ENCODE measurements at places on chromosomes 11 and 22. TPM values are rescaled to one million over a fixed set of nuclear protein-coding genes. Genes with fewer than 3 reads are reported as not detected.
A peak's percentile ranks its signal among the peaks of the same experiment; 100 is the strongest.

The PVALB gene
- total RNA-seq, result 3.0 TPM

The GCAT gene
- 28.8 TPM for total RNA-seq

The KCNJ4 gene
- 0.92 TPM for total RNA-seq

The CRYBA4 gene
- total RNA-seq, result 0.52 TPM

The HIC2 gene
- total RNA-seq, result 22.8 TPM

The POTEH gene
- not detected for total RNA-seq

The MUC6 gene
- not detected for total RNA-seq

The OR4A5 gene
- not detected for total RNA-seq

The MS4A15 gene
- 0.11 TPM for total RNA-seq

The RIMBP3C gene
- total RNA-seq, result 0.22 TPM

The TH gene
- not detected for total RNA-seq

DNA sequence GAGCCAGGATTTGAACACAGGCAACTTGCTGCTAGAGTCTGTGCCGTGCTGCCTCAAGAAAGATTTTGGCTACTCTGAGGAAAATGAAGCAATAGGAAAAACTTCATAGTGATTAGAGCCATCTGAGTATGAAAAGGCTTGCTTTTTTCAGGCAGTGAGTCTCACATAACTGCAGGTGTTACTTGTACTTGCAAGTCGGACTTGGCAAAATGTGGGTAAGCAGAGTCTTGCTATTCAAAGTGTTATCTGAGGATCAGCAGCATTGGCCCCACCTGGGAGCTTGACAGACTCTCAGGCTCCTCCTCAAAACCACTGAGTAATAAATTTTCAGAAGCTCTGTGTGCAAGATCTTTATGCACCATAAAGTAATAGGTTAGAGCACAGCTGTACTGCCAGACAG is 18.1 kb downstream of the RNF141 start:
- no peak for DNase-seq
- H3K27me3 ChIP-seq, result no peaks in the 10 kb centered on the region
- no peak overlapping the region for H3K4me3 ChIP-seq
- H3K4me1 ChIP-seq, result no peaks in the 10 kb centered on the region
- H3K27ac ChIP-seq, result no peak overlapping the region

DNA sequence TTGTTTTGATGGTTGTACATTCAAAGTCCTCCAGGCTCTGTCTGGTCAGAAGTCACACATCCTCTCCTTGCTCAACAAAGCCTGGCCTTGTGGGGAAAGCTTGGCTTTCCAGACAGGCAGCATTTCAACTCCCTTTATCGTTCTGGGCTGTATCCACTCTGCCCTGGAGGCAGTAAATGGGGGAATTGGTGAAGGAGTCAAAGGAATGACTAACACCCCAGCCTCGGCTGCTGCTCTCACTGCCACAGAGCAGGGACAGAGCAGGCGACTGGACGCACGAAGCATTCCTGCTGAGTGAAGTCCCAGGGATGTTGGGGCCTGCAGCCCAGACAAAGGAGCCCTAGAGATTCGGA is 52.8 kb downstream of the WNT11 start:
- H3K27me3 ChIP-seq, result no peaks in the 10 kb centered on the region
- no peak for DNase-seq
- H3K4me3 ChIP-seq, result no peak overlapping the region
- no peak overlapping the region for H3K27ac ChIP-seq
- H3K4me1 ChIP-seq, result no peaks in the 10 kb centered on the region
- no peaks in the 10 kb centered on the region for H3K36me3 ChIP-seq

DNA sequence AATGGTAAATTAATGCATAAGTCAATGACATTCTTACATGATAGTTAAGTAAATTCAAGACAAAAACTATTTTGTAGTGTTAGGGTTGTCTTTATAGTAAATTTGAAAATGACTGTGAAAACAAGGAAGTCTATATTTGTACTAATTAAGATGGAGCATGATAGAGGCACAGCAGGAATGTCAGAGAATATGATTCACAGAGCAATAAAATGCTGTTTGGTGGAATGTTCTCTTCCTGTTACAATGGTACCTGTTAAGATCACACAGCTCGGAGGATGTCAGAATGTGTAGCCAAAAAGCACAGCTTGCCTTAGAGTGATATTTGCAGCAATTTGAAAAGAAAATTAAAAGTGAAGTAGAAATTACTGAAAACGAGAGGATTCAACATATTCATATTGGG is 2339.7 kb upstream of the RAG2 start:
- no peak overlapping the region for H3K27ac ChIP-seq
- no peaks in the 10 kb centered on the region for H3K4me1 ChIP-seq
- H3K27me3 ChIP-seq, result no peaks in the 10 kb centered on the region

GRCh38 chr11:92249156-92249753 is 24.6 kb downstream of the FAT3 start:
- no peak overlapping the region for H3K27ac ChIP-seq
- DNase-seq, result no peak
- H3K4me1 ChIP-seq, result peaks cover 27% of the 10 kb centered on the region

GRCh38 chr11:70526116-70527045 is 128.1 kb downstream of the CTTN start:
- no peaks in the 10 kb centered on the region for H3K27me3 ChIP-seq

- H3K27me3 ChIP-seq, result peaks cover 9% of the 10 kb centered on the region
- DNase-seq, result no peak
- peaks cover 4% of the 10 kb centered on the region for H3K36me3 ChIP-seq
- no peak overlapping the region for H3K27ac ChIP-seq
- H3K4me1 ChIP-seq, result peaks cover 10% of the 10 kb centered on the region
- H3K4me3 ChIP-seq, result no peak overlapping the region
Measured at GRCh38 chr11:20367313-20367948, 3.9 kb downstream of the HTATIP2 start.

DNA sequence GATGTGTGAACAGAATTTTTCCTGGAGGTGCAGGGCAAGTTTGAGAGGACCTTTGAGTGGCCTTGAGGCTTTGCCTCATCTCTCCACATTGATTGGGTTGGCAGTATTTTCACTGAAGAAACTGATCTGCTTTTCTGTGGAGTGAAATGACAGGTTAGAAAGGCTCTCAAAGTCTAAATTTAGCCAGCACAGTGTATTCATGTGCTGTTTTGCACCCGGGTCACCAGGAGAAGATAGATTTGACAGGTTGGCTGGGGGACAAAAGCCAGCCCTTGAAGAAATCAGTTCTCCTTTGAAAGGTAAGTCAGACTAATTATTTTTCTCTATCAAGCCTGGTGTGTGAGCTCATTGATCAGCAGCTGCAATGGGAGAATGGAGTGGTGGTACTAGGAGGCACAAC is 152.9 kb downstream of the DBX1 start:
- peaks cover 10% of the 10 kb centered on the region for H3K4me1 ChIP-seq
- DNase-seq, result no peak
- no peak overlapping the region for H3K4me3 ChIP-seq
- H3K36me3 ChIP-seq, result peaks cover 4% of the 10 kb centered on the region
- H3K27ac ChIP-seq, result no peak overlapping the region
- H3K27me3 ChIP-seq, result no peaks in the 10 kb centered on the region

GRCh38 chr11:95108159-95108611 is 18.5 kb downstream of the ENDOD1 start:
- peaks cover 4% of the 10 kb centered on the region for H3K4me1 ChIP-seq
- no peak overlapping the region for H3K27ac ChIP-seq
- H3K36me3 ChIP-seq, result no peaks in the 10 kb centered on the region
- DNase-seq, result no peak

GRCh38 chr11:75276186-75276585 is 35.6 kb downstream of the TPBGL start:
- H3K27ac ChIP-seq, result no peak overlapping the region
- H3K27me3 ChIP-seq, result no peaks in the 10 kb centered on the region
- peaks cover 19% of the 10 kb centered on the region for H3K36me3 ChIP-seq
- no peak overlapping the region for H3K4me3 ChIP-seq
- no peaks in the 10 kb centered on the region for H3K4me1 ChIP-seq

DNA sequence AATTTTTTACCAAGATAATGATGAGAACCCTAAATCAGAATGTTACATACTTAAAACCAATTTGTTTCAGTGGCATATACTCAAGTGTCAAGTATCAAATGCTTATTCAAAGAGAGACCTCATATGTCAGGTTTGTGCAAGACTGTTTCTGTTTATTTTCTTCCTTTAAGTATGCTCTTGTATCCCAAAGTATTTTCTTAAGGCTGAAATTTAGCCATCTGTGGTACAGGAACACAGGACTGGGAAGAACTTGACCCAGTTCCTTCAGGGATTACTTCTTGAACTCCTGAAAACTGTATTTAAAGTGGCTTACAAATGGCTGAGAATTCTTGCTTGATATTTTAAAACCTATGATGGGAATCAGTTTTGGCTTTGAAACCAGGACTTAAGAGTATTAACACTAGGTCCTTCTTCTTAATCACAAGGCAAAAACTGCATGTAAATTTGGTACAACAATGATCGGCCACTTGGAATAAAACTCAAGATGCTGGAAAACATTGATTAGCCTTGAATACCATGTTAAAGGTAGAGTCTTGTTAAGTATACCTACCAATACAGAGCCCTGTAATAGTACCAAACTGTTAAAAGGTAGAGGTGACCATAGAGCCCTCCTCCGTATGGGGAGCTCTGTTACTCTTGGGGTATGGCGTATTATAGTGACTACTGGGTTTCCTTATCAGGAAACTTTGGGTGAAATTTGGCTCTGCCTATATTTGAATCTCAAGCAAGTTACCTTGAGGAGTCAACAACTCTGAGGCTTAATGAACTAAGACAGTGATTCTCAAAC is 95.9 kb downstream of the BLID start:
- no peak for DNase-seq
- no peaks in the 10 kb centered on the region for H3K36me3 ChIP-seq
- H3K27ac ChIP-seq, result no peak overlapping the region
- H3K4me1 ChIP-seq, result no peaks in the 10 kb centered on the region
- H3K4me3 ChIP-seq, result no peak overlapping the region

GRCh38 chr22:19970031-19970478 is 28.4 kb upstream of the TXNRD2 start:
- DNase-seq, result no peak
- no peaks in the 10 kb centered on the region for H3K4me1 ChIP-seq
- H3K27me3 ChIP-seq, result no peaks in the 10 kb centered on the region
- peaks cover 42% of the 10 kb centered on the region for H3K36me3 ChIP-seq
- no peak overlapping the region for H3K27ac ChIP-seq

GRCh38 chr11:12841946-12842630 is 167.0 kb upstream of the RASSF10 start:
- no peaks in the 10 kb centered on the region for H3K27me3 ChIP-seq
- peaks cover 5% of the 10 kb centered on the region for H3K36me3 ChIP-seq
- H3K4me1 ChIP-seq, result peaks cover 32% of the 10 kb centered on the region
- no peak for DNase-seq

GRCh38 chr11:39804271-39804670 is 1655.2 kb downstream of the LRRC4C start:
- H3K4me1 ChIP-seq, result no peaks in the 10 kb centered on the region
- no peak overlapping the region for H3K27ac ChIP-seq
- H3K4me3 ChIP-seq, result no peak overlapping the region
- no peaks in the 10 kb centered on the region for H3K36me3 ChIP-seq
- H3K27me3 ChIP-seq, result no peaks in the 10 kb centered on the region

GRCh38 chr22:27327497-27327896 is 474.1 kb downstream of the MN1 start:
- no peaks in the 10 kb centered on the region for H3K27me3 ChIP-seq
- no peak for DNase-seq
- no peak overlapping the region for H3K4me3 ChIP-seq

DNA sequence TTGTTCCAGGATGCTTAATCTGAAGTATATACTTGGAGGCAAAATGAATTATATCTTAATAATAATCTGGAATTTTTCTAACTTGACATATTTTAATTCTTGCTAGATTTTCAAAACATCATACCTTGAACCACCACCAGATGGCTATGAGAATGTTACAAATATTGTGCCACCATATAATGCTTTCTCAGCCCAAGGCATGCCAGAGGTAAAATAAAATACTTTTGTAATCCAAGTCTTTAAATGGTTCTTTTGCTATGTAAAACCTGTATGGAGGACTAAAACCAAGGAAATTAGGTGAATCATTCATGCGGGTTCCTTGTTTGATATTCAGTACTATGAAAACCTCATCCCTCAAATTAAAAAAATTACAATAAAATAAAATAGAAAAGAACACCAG is 14.4 kb downstream of the NAALAD2 start:
- no peaks in the 10 kb centered on the region for H3K36me3 ChIP-seq
- H3K27me3 ChIP-seq, result no peaks in the 10 kb centered on the region
- H3K4me1 ChIP-seq, result no peaks in the 10 kb centered on the region
- DNase-seq, result no peak
- H3K27ac ChIP-seq, result no peak overlapping the region

- H3K36me3 ChIP-seq, result no peaks in the 10 kb centered on the region
- DNase-seq, result no peak
- no peak overlapping the region for H3K4me3 ChIP-seq
- no peaks in the 10 kb centered on the region for H3K27me3 ChIP-seq
Measured at GRCh38 chr22:28016781-28017557, 97.9 kb upstream of the PITPNB start.

DNA sequence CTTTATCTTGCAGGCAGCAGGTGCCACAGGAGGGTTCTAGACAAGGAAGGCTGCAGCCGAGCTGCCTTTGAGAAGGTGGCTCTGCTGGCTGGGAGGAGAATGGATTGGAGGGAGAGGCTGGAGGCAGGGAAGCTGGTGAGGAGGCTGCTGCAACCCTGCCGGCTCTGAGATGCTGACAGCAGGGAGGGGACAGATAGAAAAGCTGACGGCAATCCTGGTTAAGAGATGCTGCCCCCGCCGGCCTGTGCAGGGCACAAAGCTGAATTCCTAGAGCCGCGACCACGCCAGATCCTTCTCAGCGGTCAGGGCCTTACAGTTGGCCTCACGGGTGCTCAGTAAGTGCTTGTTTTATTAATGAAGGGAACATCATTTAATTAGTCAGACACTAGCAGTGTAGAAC is 105.4 kb downstream of the CACNA1I start:
- H3K36me3 ChIP-seq, result peaks cover 17% of the 10 kb centered on the region
- no peaks in the 10 kb centered on the region for H3K27me3 ChIP-seq
- no peak overlapping the region for H3K4me3 ChIP-seq
- no peak for DNase-seq

DNA sequence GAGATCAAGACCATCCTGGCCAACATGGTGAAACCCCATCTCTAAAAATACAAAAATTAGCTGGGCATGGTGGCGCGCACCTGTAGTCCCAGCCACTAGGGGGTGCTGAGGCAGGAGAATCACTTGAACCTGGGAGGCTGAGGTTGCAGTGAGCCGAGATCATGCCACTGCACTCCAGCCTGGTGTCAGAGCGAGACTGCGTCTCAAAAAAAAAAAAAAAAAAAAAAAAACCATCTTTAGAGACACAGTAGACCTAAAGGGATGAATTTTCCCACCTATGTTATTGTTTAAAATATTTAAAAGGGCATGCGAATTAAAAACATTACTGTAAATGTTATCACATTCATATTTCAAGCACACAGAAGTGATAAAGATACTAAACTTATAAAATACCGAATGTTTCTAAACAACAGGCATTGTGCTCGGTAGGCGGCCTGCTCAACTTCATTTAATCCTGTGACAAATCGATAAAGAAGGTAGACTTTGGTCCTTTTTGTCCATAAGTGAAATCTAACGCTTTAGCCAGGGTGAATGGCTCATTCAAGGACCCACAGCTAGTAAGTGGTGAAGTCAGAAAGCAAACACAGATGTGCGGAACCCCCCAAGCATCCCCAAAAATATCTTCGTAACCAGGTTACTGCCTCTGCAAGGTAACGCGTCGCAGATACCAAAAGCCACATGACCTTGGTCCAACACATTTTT is 16.1 kb downstream of the NCAPD3 start:
- H3K27me3 ChIP-seq, result no peaks in the 10 kb centered on the region
- no peak overlapping the region for H3K27ac ChIP-seq
- DNase-seq, result peak; percentile 45
- H3K4me3 ChIP-seq, result no peak overlapping the region
- no peaks in the 10 kb centered on the region for H3K4me1 ChIP-seq
- peaks cover 76% of the 10 kb centered on the region for H3K36me3 ChIP-seq

All from H9 (cell line).